ENCODE measurements at places on chromosomes 13 and 19.

DNA sequence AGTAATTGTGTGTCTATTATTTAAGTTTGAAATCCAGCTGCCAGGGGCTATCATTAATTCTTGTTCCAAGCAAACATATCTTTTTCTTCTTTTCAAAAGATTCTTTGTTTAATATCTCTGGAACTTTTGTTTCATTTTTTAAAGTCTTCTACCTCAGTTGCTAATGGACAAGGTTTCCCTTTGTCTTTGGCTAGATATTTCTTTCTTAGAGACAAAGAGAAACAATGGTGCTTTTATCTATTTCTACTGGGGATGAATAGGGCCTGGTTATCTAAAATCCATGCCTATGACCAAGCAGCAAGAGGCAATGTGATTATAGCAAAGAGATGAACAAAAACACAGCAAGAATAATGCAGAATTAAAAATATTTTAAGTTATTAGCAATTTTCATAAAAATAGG lies 661.3 kb upstream of the KLF12 start:
- no peak for DNase-seq

- DNase-seq = no peak
Measured at GRCh38 chr19:47826800-47827199, 5.1 kb downstream of the CRX start.

GRCh38 chr13:50126993-50127725 lies 111.9 kb downstream of the KCNRG start:
- DNase-seq = no peak

DNA sequence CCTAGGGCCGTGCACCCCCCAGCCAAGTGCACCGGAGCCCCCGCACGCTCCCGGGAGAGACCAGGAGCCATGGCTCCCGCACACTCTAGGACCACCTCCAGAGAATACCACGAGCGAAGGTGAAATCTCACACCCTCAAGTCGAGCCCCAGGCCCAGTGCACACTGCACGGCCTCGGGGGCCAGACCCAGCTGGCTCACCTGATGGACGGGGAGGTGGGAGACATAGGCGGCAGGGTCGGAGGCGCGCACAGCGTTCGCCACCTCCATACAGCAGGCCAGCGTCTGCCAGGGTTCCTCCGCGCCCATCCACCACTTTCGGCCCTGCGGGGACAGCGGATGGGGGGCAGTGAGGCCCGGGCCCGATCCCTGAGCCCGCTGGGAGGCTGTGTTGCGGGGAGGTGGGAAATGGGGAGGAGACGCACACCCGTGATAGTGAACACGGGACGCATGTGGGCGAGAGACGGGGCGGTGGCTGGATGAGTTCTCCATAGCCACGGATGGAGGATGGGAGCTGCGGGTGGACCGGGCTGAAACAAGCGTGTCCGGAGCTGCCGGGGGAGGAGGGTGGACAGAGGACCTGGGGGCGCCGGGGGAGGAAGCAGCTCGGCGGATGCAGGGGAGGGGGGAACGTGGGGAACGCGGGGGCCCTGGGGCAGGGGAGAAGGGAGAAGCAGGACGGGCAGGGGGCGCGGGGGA lies 13.0 kb downstream of the POLRMT start:
- no peak for DNase-seq

Data from esophagus squamous epithelium (tissue), 5 donors.